ENCODE measurements at places on chromosomes 7 and 10.

- no peak for DNase-seq
- no peaks in the 10 kb centered on the region for H3K27me3 ChIP-seq
- H3K36me3 ChIP-seq, result no peaks in the 10 kb centered on the region
- H3K27ac ChIP-seq, result no peak overlapping the region
- H3K4me1 ChIP-seq, result peaks cover 2% of the 10 kb centered on the region
Measured at GRCh38 chr10:28147706-28148105, 148.8 kb upstream of the ODAD2 start.

DNA sequence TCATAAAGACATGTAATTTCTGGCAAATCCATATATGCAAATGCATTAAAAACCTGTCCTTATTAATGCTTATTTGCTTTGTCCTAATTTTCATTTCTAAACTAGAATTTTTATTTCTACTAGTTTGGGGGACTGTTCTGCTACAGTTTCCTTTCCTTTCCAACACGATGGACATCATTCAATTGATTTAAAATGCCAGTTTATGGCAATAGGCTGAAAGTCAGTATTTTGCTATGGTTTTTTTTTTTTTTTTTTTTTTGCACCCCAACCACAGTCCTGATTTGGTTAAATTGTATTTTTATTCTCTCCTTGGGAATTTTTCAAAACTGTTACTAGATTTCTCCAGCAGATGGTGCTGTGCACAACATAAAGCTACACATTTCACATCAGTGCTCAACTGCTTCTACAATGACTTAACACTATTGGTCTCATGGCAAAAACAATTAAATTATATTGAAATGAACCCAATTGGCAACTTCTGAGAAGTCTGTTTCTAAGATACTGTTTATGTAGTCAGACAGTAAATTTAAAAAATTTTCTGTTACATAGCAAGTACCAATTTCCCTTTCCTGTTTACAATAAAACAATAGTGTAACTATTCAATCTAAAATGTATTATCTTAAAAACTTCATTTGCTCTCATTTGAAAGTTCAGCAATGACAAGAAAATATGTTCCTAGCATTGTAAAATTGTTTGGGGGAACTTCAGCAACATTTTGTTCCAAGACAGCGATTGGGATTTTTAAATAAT is 193.8 kb upstream of the CCDC6 start:
- no peak overlapping the region for H3K4me3 ChIP-seq
- no peaks in the 10 kb centered on the region for H3K36me3 ChIP-seq
- DNase-seq, result peak; percentile 37
- no peak overlapping the region for H3K27ac ChIP-seq
- H3K27me3 ChIP-seq, result peaks cover 3% of the 10 kb centered on the region

- no peak overlapping the region for H3K27ac ChIP-seq
- H3K4me3 ChIP-seq, result no peak overlapping the region
- no peaks in the 10 kb centered on the region for H3K36me3 ChIP-seq
- no peak for DNase-seq
Measured at GRCh38 chr7:37817996-37818720, 30.2 kb upstream of the NME8 start.

DNA sequence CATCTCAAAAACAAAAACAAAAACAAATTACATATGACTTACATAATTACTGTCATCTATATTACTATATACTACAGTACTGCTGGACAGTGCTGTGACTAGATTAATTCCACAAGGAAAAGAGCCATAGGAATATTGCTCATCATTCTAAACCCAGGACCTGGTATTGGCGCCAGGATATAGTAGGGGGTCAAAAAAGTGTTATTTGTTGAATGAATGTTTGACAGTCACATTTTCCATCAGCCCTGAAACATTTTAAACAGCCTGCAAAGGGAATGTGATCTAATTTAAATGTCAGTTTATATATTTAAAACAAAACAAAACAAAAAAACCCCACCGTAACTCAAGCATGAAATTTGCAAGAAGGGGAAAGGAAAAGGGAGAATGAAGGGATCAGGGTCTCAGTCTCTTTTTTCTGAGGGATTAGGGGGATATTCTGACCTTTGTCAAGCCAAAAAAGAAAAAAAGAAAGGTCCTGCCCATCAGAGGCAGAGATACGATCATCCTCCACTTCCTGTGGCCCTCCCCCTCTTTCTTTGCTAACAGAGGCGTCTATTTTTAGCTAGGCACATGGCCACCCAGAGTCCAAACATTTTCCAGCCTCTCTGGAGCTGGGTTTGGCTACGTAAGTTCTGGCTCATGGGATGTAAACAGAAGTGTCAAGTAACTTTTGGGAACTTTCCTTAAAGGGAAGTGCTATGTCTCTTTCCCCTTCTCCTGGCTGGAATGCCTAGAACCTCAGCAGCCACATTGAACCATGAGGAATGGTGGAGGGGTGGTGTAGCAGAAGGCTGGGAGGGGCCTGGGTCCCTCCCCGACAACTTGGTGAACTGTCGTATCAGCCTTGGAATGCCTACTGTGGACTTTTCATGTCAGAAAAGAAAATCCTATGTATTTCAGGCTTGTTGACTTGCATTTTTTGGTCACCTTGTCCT is 44.6 kb upstream of the DLG5 start:
- H3K4me3 ChIP-seq, result no peak overlapping the region
- DNase-seq, result no peak
- H3K27me3 ChIP-seq, result peaks cover 2% of the 10 kb centered on the region
- no peaks in the 10 kb centered on the region for H3K36me3 ChIP-seq

GRCh38 chr10:71045936-71046335 is 157.6 kb upstream of the PCBD1 start:
- peaks cover 3% of the 10 kb centered on the region for H3K36me3 ChIP-seq
- peaks cover 20% of the 10 kb centered on the region for H3K27me3 ChIP-seq
- no peak overlapping the region for H3K4me3 ChIP-seq
- no peaks in the 10 kb centered on the region for H3K4me1 ChIP-seq

DNA sequence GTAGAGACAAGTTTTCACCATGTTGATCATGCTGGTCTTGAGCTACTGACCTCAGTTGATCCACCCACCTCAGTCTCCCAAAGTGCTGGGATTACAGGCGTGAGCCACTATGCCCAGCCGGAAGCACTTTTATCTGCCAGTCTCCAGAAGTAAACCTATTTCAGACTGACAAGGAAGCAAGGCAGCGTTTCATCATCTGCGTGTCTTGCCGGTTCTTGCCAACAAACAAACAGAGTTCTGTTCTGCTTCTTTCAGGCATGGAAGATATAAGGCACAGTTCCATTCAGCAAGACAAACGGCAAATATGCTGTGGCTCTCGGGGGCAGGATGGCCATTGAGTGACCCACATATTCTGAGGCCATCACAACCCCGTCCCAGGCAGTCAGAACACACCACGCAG is 15.5 kb upstream of the LARP4B start:
- peaks cover 5% of the 10 kb centered on the region for H3K4me1 ChIP-seq
- no peak for DNase-seq
- H3K4me3 ChIP-seq, result no peak overlapping the region
- H3K36me3 ChIP-seq, result no peaks in the 10 kb centered on the region
- H3K27ac ChIP-seq, result no peak overlapping the region
- peaks cover 3% of the 10 kb centered on the region for H3K27me3 ChIP-seq

GRCh38 chr10:75272896-75273295 is 37.1 kb upstream of the COMTD1 start:
- no peaks in the 10 kb centered on the region for H3K4me1 ChIP-seq
- no peak overlapping the region for H3K4me3 ChIP-seq
- no peaks in the 10 kb centered on the region for H3K36me3 ChIP-seq
- H3K27ac ChIP-seq, result no peak overlapping the region

DNA sequence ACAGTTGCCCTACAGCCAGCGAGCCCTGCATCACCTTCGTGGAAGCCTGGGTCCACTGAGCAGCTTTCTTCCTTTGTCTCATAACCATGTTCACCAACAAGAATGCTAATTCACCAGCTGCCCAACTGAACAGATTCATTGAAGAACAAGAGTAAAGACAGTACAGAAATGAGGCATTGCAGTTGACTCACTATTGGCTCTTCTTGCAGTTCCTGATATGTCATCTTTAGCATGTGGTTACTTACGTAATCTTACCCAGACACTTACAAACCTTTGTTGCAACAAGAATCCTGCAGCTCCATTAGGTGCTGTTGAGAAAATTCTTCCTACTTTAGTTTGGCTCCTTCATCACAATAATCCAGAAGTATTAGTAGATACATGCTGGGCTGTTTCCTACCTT is 174.0 kb upstream of the TPK1 start:
- H3K4me3 ChIP-seq, result no peak overlapping the region
- no peaks in the 10 kb centered on the region for H3K27me3 ChIP-seq
- H3K36me3 ChIP-seq, result no peaks in the 10 kb centered on the region
- no peak for DNase-seq
- no peak overlapping the region for H3K27ac ChIP-seq

Measured in endothelial cell (in vitro differentiated cells).